Spinal cord (tissue), 10 donors: ENCODE measurements at places on chromosomes 16 and 17. TPM values are rescaled to one million over a fixed set of nuclear protein-coding genes. Genes with fewer than 3 reads are reported as not detected.

- DNase-seq: no peak
Measured at GRCh38 chr16:81651758-81652718, 127.1 kb upstream of the PLCG2 start.

- DNase-seq: no peak
Measured at GRCh38 chr16:3060339-3061127, 4.9 kb upstream of the IL32 start.

Gene BEAN1
- polyA plus RNA-seq: 26.1 TPM

- DNase-seq: no peak
Measured at GRCh38 chr16:4852221-4852872, 5.1 kb downstream of the UBN1 start.

DNA sequence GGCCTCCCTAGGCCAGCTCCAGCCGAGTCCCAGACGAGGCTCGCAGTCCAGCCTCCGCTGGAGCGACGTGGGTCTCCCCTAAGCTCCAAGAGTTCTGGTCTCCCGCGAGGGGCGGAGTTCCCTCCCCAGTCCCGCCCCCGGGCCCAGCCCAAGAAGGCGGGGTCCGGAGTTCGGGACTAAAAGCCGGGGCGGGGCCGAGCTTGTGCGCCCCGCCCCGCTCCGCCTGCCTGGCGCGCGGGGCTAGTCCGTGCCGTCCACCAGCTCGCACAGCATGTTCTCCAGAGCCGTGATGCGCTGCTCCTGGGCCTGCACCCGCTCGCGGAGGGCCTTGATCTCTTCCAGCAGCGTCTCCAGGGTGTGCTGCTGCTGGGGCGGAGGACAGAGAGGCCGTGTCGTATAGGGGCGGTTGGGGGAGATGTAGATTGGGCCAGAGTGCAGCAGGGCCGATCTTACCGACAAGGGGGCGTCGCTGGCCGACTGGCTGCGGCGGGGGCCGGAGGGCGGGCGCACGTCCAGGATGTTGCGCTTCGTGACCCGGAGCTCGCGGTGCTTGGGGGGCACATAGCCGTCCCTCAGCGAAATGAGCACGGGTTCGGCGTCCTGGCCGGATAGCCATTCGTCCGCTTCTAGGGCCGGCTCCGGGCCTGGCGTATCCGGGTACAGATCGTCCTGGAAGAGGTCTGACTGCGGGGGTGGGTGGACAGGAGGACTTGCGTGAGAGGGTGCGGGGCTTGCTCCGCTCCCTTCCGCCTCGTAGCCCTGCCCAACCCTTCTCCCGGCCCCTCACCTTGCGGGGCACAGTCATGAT is 7.0 kb downstream of the CORO6 start:
- peak; percentile 95 for DNase-seq

DNA sequence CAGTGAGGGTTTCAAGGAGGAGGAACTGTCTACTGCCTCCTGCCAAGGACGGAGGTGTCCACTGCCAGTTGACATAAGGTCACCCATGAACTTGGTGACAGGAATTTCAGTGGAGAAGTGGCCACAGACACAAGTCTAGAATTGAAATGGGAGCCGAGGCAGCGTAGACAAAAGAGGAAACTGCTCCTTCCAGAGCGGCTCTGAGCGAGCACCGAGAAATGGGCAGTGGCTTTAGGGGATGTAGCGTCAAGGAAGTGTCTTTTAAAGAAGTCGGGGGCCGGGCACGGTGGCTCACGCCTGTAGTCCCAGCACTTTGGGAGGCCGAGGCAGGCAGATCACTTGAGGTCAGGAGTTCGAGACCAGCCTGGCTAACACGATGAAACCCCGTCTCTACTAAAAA is 3.1 kb upstream of the SERPINF1 start:
- DNase-seq: no peak

Gene TP53TG3F
- not detected for polyA plus RNA-seq

GRCh38 chr17:31321481-31321880 is at the start of gene EVI2A:
Gene EVI2A (minus strand): TSS chr17:31321622. CDS start chr17:31319013, 2,609 bp downstream.
- DNase-seq: peak; percentile 41

GRCh38 chr17:72282439-72283029 is 161.7 kb downstream of the SOX9 start:
- DNase-seq: no peak

DNA sequence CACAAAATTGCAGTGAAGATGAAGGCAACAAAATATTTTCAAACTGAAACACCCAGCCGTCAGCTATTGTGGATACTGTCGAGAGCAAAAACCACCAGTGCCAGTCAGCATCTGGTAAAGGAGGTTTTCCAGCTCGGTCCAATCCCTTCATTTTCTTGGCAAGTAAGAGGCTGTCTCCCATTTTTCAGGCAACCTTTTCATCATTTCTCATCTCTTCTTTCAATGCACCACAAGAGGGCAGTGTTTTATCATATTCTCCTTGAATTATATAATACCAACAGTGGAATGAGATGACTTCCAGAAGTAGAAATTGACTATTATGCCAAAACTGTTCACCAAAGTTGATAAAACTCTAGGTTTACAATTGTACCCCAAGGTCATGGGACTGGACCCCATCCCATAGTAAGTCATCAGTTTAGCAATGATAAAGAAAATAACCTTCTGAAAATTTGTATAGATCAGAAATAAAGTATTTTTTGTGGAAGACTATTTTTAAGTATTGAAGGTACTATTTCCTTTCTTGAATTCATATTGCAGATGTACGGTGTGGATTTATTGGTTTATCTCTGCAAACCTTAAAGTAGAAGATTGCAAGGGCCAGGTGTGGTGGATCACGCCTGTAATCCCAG is 16.8 kb downstream of the NQO1 start:
- DNase-seq: peak; percentile 46
